Prostate gland (tissue), 2 donors: ENCODE measurements at places on chromosomes 1 and 21. TPM values are rescaled to one million over a fixed set of nuclear protein-coding genes. Genes with fewer than 3 reads are reported as not detected.

GNG5 gene
- total RNA-seq = 111 TPM

TNNI3K gene
- not detected for total RNA-seq

LRRC53 gene
- total RNA-seq = not detected

RNF186 gene
- not detected for total RNA-seq

TFF2 gene
- total RNA-seq = not detected

PLPP3 gene
- total RNA-seq = 107 TPM

GJA8 gene
- 1.1 TPM for total RNA-seq

AGT gene
- total RNA-seq = 4.7 TPM

CSMD2 gene
- 5.5 TPM for total RNA-seq

FAM72A gene
- total RNA-seq = 0.27 TPM

PPIAL4G gene
- total RNA-seq = not detected

MAN1C1 gene
- 22.8 TPM for total RNA-seq

GATAD2B gene
- 24.5 TPM for total RNA-seq

- H3K27ac ChIP-seq = no peak overlapping the region
- H3K36me3 ChIP-seq = no peaks in the 10 kb centered on the region
- no peak overlapping the region for H3K4me3 ChIP-seq
- no peak for DNase-seq
- H3K4me1 ChIP-seq = no peaks in the 10 kb centered on the region
- no peaks in the 10 kb centered on the region for H3K27me3 ChIP-seq
These were observed 135.1 kb downstream of the ACTL8 start for GRCh38 chr1:17890056-17890814.

DNA sequence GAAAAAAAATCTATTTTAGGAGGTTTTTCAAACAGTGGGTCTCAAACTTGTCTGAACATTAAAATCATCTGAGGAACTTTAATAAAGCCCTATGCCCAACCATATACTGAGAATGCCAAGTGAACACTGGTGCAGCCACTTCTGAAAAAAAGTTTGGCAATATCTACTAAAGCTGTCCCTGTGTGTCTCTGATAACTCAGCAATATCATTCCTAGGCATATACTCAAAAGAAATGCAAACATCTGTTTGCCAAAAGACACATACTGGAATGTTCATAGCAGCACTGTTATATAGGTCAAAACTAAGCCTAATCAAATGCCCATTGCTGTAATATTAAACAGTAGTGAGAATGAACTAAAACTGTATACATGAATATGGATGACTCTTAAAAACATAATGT is 74.2 kb upstream of the RGS4 start:
- H3K36me3 ChIP-seq = no peaks in the 10 kb centered on the region
- H3K4me1 ChIP-seq = no peaks in the 10 kb centered on the region
- no peak overlapping the region for H3K27ac ChIP-seq
- H3K4me3 ChIP-seq = no peak overlapping the region
- no peak for DNase-seq

GRCh38 chr1:28328228-28328648 is 602 bp upstream of the MED18 start:
- H3K27ac ChIP-seq = peak overlapping the region; percentile 72
- peaks cover 2% of the 10 kb centered on the region for H3K4me1 ChIP-seq
- no peak for DNase-seq

DNA sequence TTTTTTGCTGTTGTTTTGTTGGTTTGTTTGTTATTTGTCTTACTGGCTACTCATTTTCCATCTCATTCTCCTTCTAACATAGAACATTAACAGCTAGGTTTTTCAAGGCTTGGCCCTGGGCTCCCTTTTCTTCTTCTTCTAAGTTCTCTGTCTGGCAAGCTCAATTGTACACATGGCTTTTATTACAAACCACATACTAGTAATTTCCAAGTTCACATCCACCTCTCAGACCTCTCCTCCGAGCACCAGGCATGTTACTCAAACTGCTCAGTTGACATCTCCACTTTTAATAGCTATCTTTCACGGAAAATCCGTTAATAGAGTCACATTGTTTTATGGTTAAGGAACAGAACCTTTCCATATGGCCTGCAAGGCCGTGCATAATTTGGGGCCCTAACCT is 736.9 kb upstream of the ADAMTS5 start:
- no peaks in the 10 kb centered on the region for H3K36me3 ChIP-seq
- no peaks in the 10 kb centered on the region for H3K4me1 ChIP-seq
- no peak overlapping the region for H3K27ac ChIP-seq
- no peak for DNase-seq
- H3K27me3 ChIP-seq = no peaks in the 10 kb centered on the region

- DNase-seq = no peak
- H3K36me3 ChIP-seq = no peaks in the 10 kb centered on the region
- H3K27me3 ChIP-seq = no peaks in the 10 kb centered on the region
- H3K27ac ChIP-seq = no peak overlapping the region
- no peak overlapping the region for H3K4me3 ChIP-seq
- H3K4me1 ChIP-seq = no peaks in the 10 kb centered on the region
These were observed 8.7 kb upstream of the COX20 start for GRCh38 chr1:244826712-244827111.

- no peak for DNase-seq
- no peaks in the 10 kb centered on the region for H3K27me3 ChIP-seq
- no peaks in the 10 kb centered on the region for H3K36me3 ChIP-seq
- no peaks in the 10 kb centered on the region for H3K4me1 ChIP-seq
- no peak overlapping the region for H3K4me3 ChIP-seq
These were observed 11.0 kb upstream of the TMEM200B start for GRCh38 chr1:29134695-29135028.

GRCh38 chr1:90591970-90592356 is 125.1 kb downstream of the BARHL2 start:
- no peak overlapping the region for H3K27ac ChIP-seq
- no peak for DNase-seq
- H3K4me3 ChIP-seq = no peak overlapping the region
- H3K4me1 ChIP-seq = no peaks in the 10 kb centered on the region
- no peaks in the 10 kb centered on the region for H3K36me3 ChIP-seq

DNA sequence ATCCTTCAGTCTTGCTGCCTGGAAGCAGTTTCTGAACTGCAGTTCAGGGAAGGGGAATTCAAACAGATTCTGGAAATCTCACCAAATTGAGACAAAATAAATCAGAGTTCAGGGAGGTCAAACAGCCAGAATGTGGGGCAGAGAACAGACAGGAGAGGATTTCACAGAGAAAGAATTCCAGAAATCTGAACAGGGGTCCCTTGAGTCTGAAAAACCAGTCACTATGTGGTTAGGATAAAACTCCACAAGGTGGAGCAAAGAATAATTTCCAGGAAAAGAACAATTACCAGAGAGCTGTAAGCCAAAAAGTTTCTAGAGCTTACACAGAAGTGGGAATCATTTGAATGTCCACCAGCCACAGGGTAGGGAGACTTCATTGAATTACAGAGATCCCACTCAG is 84.7 kb downstream of the URB2 start:
- no peaks in the 10 kb centered on the region for H3K27me3 ChIP-seq
- DNase-seq = no peak
- no peaks in the 10 kb centered on the region for H3K4me1 ChIP-seq
- H3K4me3 ChIP-seq = no peak overlapping the region
- H3K36me3 ChIP-seq = no peaks in the 10 kb centered on the region

DNA sequence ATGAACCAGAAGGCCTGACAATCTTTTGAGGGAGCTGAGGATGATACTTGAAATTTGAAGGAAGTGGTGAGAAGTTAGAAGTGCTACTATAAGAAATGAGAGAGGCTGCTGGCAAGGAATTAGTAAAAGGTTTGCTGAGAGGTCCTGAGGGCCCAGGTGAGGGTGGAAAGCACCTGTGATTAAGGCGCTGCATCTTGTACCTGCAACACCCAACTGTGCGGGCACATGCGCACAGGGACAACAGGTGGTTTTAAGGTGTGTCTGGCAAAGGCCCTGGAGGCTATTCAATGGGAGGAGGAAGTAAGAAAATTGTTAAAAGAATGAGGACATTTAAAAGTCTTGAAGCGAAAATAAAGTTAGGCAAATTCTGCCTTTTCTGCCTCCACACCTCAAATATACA is 349.3 kb downstream of the RGS7 start:
- H3K4me3 ChIP-seq = no peak overlapping the region
- no peaks in the 10 kb centered on the region for H3K36me3 ChIP-seq
- no peaks in the 10 kb centered on the region for H3K4me1 ChIP-seq
- no peaks in the 10 kb centered on the region for H3K27me3 ChIP-seq

GRCh38 chr1:25197235-25197975 is 34.9 kb downstream of the SYF2 start:
- no peaks in the 10 kb centered on the region for H3K36me3 ChIP-seq
- H3K27me3 ChIP-seq = no peaks in the 10 kb centered on the region
- H3K4me3 ChIP-seq = no peak overlapping the region
- H3K27ac ChIP-seq = peak overlapping the region; percentile 21

- H3K4me3 ChIP-seq = no peak overlapping the region
- peaks cover 6% of the 10 kb centered on the region for H3K4me1 ChIP-seq
- no peaks in the 10 kb centered on the region for H3K27me3 ChIP-seq
- DNase-seq = no peak
- H3K27ac ChIP-seq = no peak overlapping the region
- H3K36me3 ChIP-seq = no peaks in the 10 kb centered on the region
These were observed 14.6 kb downstream of the TRIM46 start for GRCh38 chr1:155188268-155188667.

- no peaks in the 10 kb centered on the region for H3K27me3 ChIP-seq
- no peak for DNase-seq
These were observed 10.7 kb upstream of the NPHP4 start for GRCh38 chr1:6002714-6003501.

DNA sequence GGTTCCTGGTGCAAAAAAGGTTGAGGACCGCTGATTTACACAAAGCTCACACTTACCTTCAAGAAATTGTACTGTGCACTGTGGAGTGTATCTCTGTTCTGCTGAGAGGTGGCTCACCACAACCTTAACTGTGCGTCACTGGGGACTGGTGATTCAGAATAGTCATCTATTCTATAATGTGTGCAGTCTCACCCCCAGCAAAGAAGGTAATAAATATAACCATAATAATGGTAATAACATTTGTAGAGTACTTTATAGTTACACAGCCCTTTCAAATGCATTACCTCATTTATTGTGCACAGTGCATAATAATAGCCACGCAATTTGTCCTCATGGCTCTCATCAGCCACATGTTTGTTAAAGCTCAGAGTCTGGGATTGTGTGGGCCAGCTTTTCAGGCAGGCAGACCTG is 59.4 kb upstream of the DUSP10 start:
- no peaks in the 10 kb centered on the region for H3K36me3 ChIP-seq
- H3K4me1 ChIP-seq = no peaks in the 10 kb centered on the region

DNA sequence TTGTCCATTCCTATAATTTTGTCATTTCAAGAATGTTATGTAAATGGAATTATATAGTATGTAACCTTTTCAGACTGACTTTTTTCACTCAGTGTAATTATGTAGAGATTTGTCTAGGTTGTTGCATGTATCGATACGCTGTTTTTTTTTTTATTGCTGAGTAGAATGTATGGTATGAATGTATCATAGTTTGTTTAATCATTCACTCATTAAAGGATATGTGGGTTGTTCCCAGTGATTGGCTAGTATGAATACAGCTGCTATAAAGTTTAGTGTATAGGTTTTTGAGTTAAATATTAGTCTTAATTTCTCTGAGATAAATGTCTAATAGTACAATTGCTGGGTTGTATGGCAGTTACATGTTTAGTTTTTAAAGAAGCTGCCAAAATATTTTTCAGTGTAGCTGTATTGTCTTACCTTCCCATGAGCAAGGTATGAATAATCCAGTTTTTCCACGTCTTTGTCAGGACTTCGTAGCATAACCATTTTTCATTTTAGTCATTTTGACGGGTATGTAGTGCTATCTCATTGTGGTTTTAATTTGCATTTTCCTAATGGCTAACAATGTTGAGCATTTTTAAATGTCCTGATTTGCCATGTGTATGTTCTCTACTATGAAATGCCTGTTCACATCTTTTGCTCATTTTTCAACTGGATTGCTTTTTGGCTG is 22.4 kb downstream of the CASQ2 start:
- no peaks in the 10 kb centered on the region for H3K4me1 ChIP-seq
- DNase-seq = no peak
- no peak overlapping the region for H3K27ac ChIP-seq
- no peaks in the 10 kb centered on the region for H3K27me3 ChIP-seq
- H3K36me3 ChIP-seq = no peaks in the 10 kb centered on the region

DNA sequence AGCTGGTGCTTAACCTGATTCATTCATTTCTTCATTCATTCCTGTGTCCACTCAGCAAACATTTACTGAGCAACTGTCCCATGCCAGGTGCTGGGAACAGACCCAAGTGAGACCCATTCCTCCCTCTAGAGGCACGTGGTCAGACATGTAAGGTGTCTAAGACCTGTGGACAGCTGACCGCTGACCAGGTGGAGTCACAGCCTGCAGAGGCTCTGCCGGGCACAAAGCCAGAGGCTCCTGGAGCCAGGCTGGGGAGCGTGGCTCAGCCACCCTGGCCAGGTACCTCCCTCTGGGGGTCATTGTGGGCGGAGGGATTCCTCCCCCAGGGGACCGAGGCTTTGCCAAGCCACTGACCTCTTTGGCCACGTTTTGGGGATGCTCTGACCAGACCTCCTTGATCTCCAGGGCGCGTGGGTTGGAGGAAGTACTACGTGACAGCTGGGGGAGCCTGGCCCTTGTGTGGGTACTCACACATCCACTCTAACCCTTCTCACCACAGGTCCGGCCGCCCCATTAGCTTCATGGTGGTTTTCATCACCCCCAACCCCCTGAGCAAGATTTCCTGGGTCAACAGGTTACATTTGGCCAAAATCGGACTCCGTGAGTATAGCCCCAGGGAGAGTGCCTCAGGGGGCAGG is 100.3 kb downstream of the ARHGEF10L start:
- H3K4me3 ChIP-seq = no peak overlapping the region
- no peaks in the 10 kb centered on the region for H3K4me1 ChIP-seq
- H3K27ac ChIP-seq = no peak overlapping the region
- H3K27me3 ChIP-seq = no peaks in the 10 kb centered on the region
- no peak for DNase-seq

DNA sequence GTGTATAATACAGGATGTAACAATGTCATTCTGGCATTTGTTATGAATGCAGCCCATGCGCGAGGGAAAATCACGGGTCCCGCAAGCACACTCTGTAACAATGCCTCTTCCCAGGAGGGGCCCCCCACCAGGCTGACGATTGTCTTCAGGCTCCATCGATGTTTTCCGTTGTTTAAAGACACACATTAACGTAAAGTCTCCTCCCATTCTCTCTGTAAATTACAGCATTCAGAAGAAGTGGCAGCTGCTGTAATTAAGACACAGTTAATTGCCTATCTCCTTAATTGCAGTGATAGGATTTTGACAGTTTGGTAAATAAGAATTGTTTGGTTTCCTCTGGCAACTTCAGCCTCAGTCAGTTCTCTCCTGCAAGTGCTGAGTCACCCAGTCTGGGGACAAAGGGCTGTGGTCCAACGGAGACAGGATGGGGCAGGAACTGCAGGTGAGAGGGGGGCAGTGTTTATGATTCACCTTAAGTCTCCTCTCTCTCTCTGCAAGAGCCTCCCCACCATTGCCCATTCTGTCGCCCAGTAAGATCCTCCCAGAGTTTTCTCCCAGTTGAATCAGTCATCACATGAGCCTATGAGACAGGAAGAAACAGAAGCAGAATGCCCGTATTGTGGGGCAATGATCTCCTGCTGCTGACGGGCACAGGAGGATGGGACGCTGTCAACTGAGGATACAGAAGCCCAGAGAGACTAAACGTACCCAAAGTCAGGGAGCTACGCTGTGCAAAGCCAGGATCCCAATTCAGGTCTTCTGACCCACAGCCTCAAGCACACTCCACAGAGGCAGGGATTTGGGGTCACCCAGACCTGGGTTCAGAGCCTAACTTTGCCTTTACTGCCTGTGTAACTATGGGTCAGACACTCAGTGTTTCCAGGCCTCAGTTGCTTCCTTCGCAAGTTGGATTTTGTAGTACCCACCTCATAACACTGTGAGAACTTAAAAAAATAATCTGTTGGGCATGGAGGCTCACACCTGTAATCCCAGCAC is 110.0 kb downstream of the ADSS2 start:
- DNase-seq = peak; percentile 62
- no peak overlapping the region for H3K4me3 ChIP-seq
- H3K4me1 ChIP-seq = no peaks in the 10 kb centered on the region
- H3K27me3 ChIP-seq = no peaks in the 10 kb centered on the region
- no peaks in the 10 kb centered on the region for H3K36me3 ChIP-seq
